Mesothelial cell of epicardium (in vitro differentiated cells): ENCODE measurements at places on chromosomes 12 and 14.

GRCh38 chr12:27338473-27338872, 5.8 kb downstream of the BMAL2 start:
- DNase-seq: no peak
- H3K27me3 ChIP-seq: peaks cover 31% of the 10 kb centered on the region
- no peaks in the 10 kb centered on the region for H3K36me3 ChIP-seq
- H3K4me1 ChIP-seq: peaks cover 6% of the 10 kb centered on the region
- H3K27ac ChIP-seq: no peak overlapping the region

DNA sequence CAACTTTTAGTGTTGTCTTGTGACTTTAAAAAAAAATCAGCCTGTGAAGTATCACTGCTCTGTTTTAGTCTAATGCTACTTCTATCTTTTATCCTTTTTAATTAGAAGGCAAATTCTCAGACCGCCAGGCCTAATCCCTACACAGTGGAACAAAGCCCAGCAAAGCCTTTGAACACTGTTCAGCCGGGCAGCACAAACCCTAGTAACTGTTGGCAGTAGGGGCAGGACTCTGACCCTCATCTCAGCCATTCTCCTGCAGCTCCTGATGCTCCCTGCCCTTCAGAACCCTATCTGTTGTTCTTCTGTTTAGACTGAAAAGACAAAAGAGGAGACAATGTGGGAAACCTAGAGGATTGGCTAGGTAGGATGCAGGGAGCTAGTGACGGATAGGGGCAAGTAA, 78.0 kb upstream of the OTX2 start:
- H3K36me3 ChIP-seq: no peaks in the 10 kb centered on the region
- no peak overlapping the region for H3K4me3 ChIP-seq
- H3K4me1 ChIP-seq: peaks cover 15% of the 10 kb centered on the region
- H3K27ac ChIP-seq: no peak overlapping the region
- no peak for DNase-seq

DNA sequence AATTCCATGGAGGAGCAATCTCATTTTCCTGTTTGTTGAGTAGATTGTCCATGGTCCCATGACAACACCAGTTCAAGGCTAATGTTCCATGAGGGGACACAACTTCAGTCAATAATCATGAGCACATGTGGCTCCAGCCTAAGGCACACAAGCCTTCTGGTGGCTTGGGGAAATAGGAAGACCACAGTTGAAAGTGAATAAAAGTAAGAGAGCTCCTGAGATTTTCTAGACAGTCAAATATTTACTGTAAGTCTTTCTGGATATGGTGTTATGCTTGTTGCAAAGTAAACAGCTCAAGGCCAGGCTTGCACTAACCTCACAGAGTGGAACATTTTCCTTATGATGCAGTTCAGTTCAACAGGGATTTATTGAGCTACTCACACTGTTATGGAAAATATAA, 206.9 kb upstream of the SLC38A2 start:
- no peak overlapping the region for H3K27ac ChIP-seq
- H3K4me3 ChIP-seq: no peak overlapping the region
- H3K4me1 ChIP-seq: no peaks in the 10 kb centered on the region
- no peaks in the 10 kb centered on the region for H3K27me3 ChIP-seq
- H3K36me3 ChIP-seq: peaks cover 22% of the 10 kb centered on the region
- no peak for DNase-seq

- DNase-seq: no peak
- H3K4me3 ChIP-seq: no peak overlapping the region
- no peaks in the 10 kb centered on the region for H3K27me3 ChIP-seq
Observed at GRCh38 chr12:124558313-124558712, 9.1 kb downstream of the NCOR2 start.

DNA sequence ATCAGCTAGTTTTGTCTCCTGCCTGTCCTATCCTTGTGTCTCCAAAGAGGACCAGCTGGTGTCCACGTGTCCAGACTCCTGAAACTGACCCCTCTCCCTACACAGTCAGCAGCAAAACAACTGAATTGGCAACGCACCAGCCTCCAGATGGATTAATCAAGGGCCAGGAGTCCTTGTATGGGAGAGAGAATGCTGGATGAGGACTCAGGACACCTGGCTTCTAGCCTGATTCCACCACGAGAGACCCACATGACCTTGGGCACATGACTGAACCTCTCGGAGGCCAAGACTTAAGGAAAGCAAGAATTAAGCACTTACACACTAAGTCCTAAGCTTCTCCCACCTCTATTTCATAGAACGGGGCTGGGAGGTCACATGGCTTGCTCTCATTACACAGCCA, 60.4 kb upstream of the CMKLR1 start:
- no peaks in the 10 kb centered on the region for H3K36me3 ChIP-seq
- H3K27ac ChIP-seq: no peak overlapping the region
- DNase-seq: no peak
- no peak overlapping the region for H3K4me3 ChIP-seq
- H3K27me3 ChIP-seq: peaks cover 9% of the 10 kb centered on the region
- H3K4me1 ChIP-seq: no peaks in the 10 kb centered on the region

DNA sequence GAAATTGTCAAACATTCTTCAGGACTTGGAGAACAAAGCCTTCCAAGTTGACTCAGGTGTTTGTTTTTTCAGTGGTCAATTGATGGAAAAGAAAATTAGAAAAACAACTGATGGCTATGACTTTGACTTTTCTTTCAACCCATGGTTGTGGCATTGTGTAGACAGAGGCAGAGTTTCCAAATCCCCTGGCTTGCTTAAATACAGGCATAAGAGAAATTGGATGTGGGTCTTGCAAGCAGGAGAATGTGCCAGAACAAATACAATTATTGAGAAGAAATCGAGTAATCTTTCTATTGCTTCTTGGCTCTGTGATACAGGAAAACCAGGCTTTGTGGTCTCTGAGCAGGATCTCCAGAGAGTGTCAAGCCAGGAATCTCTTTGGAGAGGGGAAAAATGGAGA, 40.9 kb upstream of the FRMD6 start:
- H3K27ac ChIP-seq: no peak overlapping the region
- no peak overlapping the region for H3K4me3 ChIP-seq
- no peak for DNase-seq
- H3K4me1 ChIP-seq: peaks cover 44% of the 10 kb centered on the region
- no peaks in the 10 kb centered on the region for H3K36me3 ChIP-seq

GRCh38 chr14:23559010-23559925, 3.2 kb downstream of the THTPA start:
- H3K27me3 ChIP-seq: no peaks in the 10 kb centered on the region
- peaks cover 20% of the 10 kb centered on the region for H3K4me1 ChIP-seq
- no peak overlapping the region for H3K4me3 ChIP-seq
- peak; percentile 75 for DNase-seq

GRCh38 chr12:63400718-63401117, 249.7 kb upstream of the AVPR1A start:
- H3K4me1 ChIP-seq: peaks cover 18% of the 10 kb centered on the region
- H3K27me3 ChIP-seq: peaks cover 1% of the 10 kb centered on the region
- no peak for DNase-seq

- H3K36me3 ChIP-seq: peaks cover 17% of the 10 kb centered on the region
- no peaks in the 10 kb centered on the region for H3K27me3 ChIP-seq
- no peaks in the 10 kb centered on the region for H3K4me1 ChIP-seq
- no peak overlapping the region for H3K27ac ChIP-seq
Observed at GRCh38 chr14:105689722-105690121, 163.3 kb downstream of the TMEM121 start.

DNA sequence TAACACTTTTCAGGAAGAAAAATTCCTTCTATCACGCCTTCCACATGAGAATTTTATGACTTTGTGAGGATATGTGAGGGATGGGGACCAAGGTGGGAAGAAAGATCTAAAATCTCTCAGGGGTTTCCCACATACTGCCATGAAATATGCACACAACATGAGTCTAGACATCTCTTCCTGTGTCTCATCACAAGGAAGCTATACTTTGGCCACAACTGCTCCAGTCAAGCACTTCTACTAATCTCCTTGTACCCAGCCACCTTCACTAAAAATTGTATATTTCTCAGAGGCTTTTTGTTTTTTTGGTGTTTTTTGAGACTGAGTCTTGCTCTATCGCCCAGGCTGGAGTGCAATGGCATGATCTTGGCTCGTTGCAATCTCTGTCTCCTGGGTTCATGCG, 3.2 kb downstream of the OSBPL8 start:
- H3K27ac ChIP-seq: peak overlapping the region; percentile 7
- no peaks in the 10 kb centered on the region for H3K36me3 ChIP-seq
- no peak for DNase-seq
- H3K27me3 ChIP-seq: no peaks in the 10 kb centered on the region

- peaks cover 18% of the 10 kb centered on the region for H3K4me1 ChIP-seq
- no peak overlapping the region for H3K27ac ChIP-seq
- DNase-seq: no peak
Observed at GRCh38 chr12:62701492-62701891, 233.5 kb downstream of the PPM1H start.

DNA sequence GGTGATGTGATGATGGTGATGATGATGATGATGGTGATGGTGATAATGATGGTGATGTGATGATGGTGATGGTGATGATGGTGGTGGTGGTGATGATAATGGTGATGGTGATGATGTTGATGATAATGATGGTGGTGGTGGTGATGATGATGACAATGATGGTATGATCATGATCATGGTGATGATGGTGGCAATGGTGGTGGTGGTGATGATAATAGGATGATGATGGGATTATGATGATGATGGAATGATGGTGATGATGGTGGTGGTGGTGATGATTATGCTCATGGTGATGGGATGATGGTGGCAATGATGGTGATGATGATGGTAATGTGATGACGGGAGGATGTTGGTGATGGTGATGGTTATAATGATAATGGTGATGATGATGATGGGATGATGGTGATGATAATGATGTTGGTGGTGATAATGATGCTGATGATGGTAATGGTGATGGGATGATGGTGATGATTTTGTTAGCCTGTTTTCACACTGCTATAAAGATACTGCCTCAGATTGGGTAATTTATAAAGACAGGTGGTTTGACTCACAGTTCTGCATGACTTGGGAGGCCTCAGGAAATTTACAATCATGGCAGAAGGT, 314.8 kb upstream of the SFSWAP start:
- H3K36me3 ChIP-seq: peaks cover 2% of the 10 kb centered on the region
- DNase-seq: no peak
- no peak overlapping the region for H3K4me3 ChIP-seq
- no peaks in the 10 kb centered on the region for H3K4me1 ChIP-seq
- no peak overlapping the region for H3K27ac ChIP-seq

DNA sequence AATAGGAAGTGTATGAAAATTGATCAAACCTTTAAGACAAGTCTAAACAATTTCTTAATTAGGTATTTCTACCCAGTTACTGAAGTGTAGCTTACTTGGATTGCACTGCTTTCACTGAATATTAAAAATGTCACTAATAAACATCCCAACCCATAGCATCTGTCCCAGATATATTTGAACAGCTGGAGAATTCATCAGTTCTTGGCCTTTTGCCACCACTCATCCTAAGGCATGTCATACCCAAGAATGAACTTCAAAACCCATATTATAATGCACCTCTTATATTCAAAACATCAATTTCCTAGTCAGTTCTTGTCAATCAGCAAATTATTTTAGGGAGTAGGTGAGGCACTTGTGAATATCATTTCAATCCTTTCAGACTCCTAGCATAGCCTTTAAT, 392.3 kb downstream of the PAWR start:
- H3K27ac ChIP-seq: no peak overlapping the region
- no peak for DNase-seq
- H3K36me3 ChIP-seq: no peaks in the 10 kb centered on the region
- H3K4me1 ChIP-seq: peaks cover 2% of the 10 kb centered on the region
- H3K27me3 ChIP-seq: no peaks in the 10 kb centered on the region

DNA sequence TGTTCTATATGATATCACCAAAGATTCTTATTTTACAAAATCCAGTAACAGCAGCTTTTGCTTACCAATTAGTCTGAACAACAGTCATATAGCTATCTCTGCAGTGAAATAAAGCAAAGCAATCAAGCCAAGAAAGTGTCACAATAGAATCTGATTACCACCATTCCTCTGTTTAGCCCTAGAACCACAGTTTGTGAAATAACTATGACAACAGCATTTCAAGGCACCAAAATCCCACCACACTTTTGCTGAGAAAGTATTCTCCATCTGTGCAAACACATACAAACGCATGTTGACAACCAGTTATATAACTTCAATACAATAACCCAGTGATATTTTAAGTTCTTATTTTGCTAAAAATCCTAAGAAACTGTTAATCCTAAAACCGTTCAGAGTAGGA, 7.4 kb downstream of the PPP1R13B start:
- no peak overlapping the region for H3K4me3 ChIP-seq
- H3K36me3 ChIP-seq: no peaks in the 10 kb centered on the region
- H3K27me3 ChIP-seq: no peaks in the 10 kb centered on the region
- H3K4me1 ChIP-seq: peaks cover 12% of the 10 kb centered on the region
- DNase-seq: no peak

DNA sequence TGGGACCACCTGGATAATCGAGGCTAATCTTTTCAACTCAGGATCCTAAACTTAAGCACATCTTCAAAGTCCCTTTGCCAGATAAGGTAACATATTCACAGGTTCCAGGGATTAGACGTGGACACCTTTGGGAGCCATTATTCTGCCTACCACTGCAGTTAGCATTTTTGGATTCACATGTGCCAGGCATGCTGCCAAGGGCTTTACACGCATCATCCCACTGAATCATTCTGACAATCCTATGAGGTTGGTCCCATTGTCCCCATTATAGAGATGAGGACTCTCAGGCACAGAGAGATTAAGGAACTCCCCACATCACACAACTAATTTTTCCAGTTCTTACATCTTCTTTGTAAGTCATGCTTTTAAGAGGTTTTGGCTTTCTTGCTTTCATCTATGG, 34.5 kb downstream of the RTN1 start:
- H3K27ac ChIP-seq: no peak overlapping the region
- no peak for DNase-seq
- H3K36me3 ChIP-seq: no peaks in the 10 kb centered on the region
- H3K27me3 ChIP-seq: peaks cover 49% of the 10 kb centered on the region
- H3K4me3 ChIP-seq: no peak overlapping the region

DNA sequence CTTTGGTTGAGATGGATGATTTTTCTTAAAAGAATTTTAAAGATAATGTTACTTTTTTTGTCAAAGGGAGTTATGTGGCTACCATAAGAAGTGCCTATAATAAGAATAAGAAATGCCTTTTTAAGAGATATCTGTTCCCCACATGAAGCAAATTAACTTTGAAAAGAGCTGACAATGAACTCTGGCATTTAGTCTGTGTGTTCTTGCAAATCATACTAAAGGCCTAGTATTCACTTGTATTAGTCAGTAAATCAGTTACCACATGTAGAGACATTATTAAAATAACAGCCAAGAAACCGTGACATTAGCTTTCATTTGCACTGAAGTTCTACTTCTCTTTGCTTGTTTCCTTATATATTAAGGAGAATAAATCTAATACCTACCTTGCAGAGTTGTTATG, 296.3 kb downstream of the CCDC91 start:
- no peak overlapping the region for H3K27ac ChIP-seq
- H3K4me3 ChIP-seq: no peak overlapping the region
- no peaks in the 10 kb centered on the region for H3K27me3 ChIP-seq
- H3K4me1 ChIP-seq: peaks cover 7% of the 10 kb centered on the region
- peaks cover 4% of the 10 kb centered on the region for H3K36me3 ChIP-seq

GRCh38 chr12:1413930-1414329, 180.5 kb downstream of the FBXL14 start:
- no peak overlapping the region for H3K4me3 ChIP-seq
- no peak overlapping the region for H3K27ac ChIP-seq
- peaks cover 9% of the 10 kb centered on the region for H3K4me1 ChIP-seq
- no peaks in the 10 kb centered on the region for H3K27me3 ChIP-seq
- no peak for DNase-seq
- peaks cover 9% of the 10 kb centered on the region for H3K36me3 ChIP-seq

GRCh38 chr14:21867541-21867940, 193.9 kb upstream of the OR4E1 start:
- H3K4me3 ChIP-seq: no peak overlapping the region
- DNase-seq: no peak
- H3K27ac ChIP-seq: no peak overlapping the region
- H3K36me3 ChIP-seq: no peaks in the 10 kb centered on the region
- H3K4me1 ChIP-seq: no peaks in the 10 kb centered on the region

GRCh38 chr12:27534765-27535161, 10.8 kb downstream of the PPFIBP1 start:
- peaks cover 5% of the 10 kb centered on the region for H3K4me1 ChIP-seq
- H3K27me3 ChIP-seq: no peaks in the 10 kb centered on the region
- no peak for DNase-seq
- H3K27ac ChIP-seq: no peak overlapping the region
- peaks cover 23% of the 10 kb centered on the region for H3K36me3 ChIP-seq
